NCI-H1417 (cell line): ENCODE measurements at places on chromosomes 16 and 17.

GRCh38 chr17:53462393-53462811 lies 360.3 kb upstream of the KIF2B start:
- DNase-seq, result no peak

GRCh38 chr16:29675811-29676643 lies 3.0 kb upstream of the QPRT start:
- no peak for DNase-seq

GRCh38 chr16:68362262-68362913 lies 51.6 kb downstream of the PRMT7 start:
- DNase-seq, result no peak

DNA sequence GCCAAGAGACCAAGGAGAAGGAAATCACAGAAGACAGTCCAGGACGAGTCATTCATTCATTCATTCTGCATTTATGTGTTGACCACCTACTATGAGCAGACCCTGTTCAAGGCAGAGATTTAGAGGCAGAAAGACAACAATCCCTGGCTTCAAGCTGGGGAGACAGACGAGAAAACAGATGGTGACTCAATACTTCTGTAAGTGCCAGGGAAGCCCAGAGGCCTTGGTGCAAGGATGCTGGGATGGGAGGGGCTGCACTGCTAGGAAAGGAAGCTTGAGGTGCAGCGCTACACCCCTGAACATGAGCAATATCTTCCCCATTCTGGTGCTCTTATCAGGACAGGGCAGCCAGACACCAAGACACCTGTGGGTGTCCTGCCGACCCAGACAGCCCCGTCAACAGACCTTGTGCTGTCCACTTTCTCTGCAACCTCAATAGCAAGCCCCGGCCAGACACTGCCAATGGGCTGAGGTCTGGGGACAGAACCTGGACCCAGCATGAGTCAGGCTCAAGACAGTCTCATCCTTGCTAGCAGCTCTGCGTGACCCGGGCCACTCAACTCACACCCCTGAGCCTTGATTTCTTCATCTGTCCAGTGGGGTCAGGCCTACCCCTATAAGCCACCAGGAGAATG lies 163.5 kb downstream of the COPRS start:
- DNase-seq, result no peak

GRCh38 chr17:16877099-16877498 lies 94.8 kb downstream of the TNFRSF13B start:
- DNase-seq, result no peak

- no peak for DNase-seq
Measured at GRCh38 chr16:81456523-81457325, 12.1 kb downstream of the CMIP start.
